ENCODE measurements at places on chromosomes 4 and X.

- no peak for DNase-seq
Measured at GRCh38 chr4:40493160-40493559, 136.5 kb downstream of the RBM47 start.

- no peak for DNase-seq
Measured at GRCh38 chr4:152112190-152112589, 351.4 kb upstream of the GATB start.

GRCh38 chr4:53767482-53767881, 176.2 kb upstream of the LNX1 start:
- peak; percentile 89 for DNase-seq

DNA sequence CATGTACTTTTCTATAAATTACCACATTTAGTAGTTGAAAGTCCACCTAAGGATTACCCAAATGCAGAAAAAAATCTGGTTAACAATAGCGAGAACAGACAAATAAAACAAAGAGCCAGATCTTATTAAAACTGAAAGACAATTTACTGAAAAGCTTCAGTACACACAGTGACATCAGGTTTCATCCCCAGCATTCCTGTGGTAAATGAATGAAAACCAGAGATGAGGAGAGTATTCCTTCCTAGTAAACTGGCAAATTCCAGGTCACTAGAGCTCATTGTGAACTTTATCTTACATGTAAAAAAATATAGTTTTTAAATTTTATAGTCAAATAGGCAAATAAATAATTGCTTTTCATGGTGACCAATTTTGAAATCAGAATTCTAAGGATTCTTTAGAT, 1290.5 kb downstream of the ADGRL3 start:
- no peak for DNase-seq

GRCh38 chr4:136823020-136823419, 709.3 kb downstream of the PCDH18 start:
- DNase-seq: no peak

GRCh38 chrX:63349307-63349706, 1.8 kb downstream of the SPIN4 start:
- peak; percentile 1 for DNase-seq
